GM10248 (cell line): ENCODE measurements at places on chromosomes 13 and 19.

GRCh38 chr13:104355041-104355670, 1288.9 kb upstream of the SLC10A2 start:
- DNase-seq: no peak

DNA sequence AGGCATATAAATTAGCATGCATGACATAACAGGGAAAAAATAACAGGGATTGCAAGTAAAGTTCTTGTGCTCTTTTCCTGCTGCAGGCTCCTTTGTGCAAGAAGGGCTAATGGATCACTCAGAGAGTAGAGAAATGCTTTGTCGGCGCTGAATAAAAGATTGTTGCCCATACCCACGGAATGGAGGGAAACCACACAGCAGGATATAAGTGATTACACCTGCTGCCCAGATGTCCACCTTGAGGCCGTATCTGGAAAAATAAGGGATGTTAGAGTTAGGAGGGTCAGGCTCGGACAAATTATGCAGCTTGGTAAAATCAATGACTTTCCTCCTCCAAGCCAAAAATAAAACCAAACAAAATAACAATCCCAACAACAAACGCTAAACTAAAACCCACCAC, 322.3 kb downstream of the DCLK1 start:
- no peak for DNase-seq

- DNase-seq: no peak
These were observed 1.3 kb downstream of the PGLYRP1 start for GRCh38 chr19:46021531-46022041.

DNA sequence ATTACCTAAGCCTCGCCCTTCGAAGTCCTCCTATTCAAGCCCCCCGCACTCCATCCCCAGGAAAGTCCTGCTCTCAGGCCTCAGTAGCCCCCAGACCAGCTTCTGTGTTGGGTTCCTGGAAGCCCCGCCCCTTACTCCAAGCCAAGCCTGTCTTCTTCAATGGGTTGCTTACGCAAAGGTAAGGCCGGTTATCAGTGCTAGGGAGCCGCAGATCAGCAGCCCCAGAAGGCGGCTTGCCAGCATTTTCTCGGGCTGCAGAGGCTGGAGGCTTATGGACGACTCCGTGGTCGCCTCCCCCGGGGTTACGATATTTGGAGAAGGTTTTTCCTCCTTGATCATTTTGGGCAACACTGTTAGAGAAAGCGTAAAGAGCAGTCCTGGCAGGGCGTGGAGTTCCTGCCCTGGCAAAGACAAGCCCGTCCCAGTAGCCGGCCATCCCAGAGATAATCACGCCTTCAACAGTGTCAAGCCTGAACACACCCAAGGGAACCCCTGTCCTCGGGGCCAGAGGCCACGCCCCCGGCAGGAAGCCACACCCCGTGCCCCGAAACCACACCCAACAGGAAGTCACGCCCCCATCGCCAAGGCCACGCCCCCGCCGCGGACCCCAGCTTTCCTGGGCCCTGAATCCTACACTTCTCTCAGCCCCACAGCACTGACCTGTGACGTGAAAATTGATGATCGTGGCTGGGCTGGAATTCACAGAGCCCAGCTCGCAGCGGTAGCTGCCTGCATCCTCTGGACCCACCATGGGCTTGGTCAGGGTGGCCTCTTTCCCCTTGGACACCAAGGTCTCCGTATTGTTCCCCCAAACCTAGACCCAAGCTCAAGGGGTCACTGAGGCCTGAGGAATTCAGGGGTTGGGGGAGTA, 954 bp upstream of the RASIP1 start:
- DNase-seq: no peak

DNA sequence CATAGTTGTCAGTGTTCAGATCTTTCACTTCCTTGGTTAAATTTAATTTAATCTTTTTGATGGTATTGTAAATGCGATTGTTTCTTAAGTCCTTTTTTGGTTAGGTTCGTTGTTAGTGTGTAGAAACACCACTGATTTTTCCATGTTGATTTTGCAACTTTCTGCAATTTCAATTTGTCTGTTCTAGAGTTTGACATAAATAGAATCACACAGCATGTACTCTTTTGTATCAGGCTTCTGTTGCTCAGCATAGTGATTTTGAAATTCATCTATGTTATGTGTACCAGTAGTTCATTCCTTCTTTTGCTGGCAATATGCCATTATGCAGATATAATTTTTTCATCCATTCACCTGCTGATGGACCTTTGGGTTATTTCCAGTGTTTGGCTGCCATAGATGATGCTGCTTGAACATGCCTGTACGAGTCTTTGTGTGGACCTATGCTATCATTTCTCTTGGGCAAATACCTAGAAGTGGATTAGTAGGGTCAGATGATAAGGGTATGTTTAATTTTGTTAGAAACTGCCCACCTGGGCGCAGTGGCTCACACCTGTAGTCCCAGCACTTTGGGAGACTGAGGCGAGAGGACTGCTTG, 33.1 kb downstream of the BICRA start:
- DNase-seq: no peak

- no peak for DNase-seq
These were observed 44.3 kb upstream of the ENOX1 start for GRCh38 chr13:43831088-43831487.

- no peak for DNase-seq
These were observed 729 bp upstream of the ARID3A start for GRCh38 chr19:925087-925525.

- DNase-seq: no peak
These were observed 2.2 kb downstream of the MADCAM1 start for GRCh38 chr19:498511-498891.

DNA sequence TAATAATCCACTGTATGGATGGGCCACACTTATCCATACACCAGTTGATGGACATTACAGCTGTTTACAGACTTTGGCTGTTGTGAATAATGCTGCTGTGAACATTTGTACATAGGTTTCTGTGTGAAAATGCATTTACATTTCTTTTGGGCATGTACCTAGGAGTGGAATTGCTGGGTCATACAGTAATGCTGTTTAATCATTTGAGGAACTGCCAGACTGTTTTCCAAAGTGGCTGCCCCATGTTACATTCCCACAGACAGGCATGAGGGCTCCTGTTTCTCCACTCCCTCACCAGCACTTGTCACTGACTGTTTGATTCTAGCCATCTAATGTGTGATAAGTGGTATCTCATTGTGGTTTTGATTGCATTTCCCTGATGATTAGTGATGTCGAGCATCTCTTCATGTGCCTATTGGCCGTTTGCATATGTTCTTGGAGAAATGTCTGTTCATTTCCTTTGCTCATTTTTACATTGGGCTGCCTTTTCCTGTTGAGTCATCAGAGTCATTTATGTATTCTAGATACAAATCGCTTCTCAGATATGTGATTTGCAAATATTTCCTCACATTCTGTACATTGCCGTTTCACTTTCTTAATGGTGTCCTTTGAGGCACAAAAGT, 12.8 kb downstream of the TMEM255B start:
- no peak for DNase-seq

GRCh38 chr19:20325151-20325550, 158.1 kb downstream of the ZNF486 start:
- no peak for DNase-seq

- no peak for DNase-seq
These were observed 93.6 kb downstream of the HSPH1 start for GRCh38 chr13:31068119-31068423.
